ENCODE measurements at places on chromosomes 12 and 14. TPM values are rescaled to one million over a fixed set of nuclear protein-coding genes. Genes with fewer than 3 reads are reported as not detected.

DNA sequence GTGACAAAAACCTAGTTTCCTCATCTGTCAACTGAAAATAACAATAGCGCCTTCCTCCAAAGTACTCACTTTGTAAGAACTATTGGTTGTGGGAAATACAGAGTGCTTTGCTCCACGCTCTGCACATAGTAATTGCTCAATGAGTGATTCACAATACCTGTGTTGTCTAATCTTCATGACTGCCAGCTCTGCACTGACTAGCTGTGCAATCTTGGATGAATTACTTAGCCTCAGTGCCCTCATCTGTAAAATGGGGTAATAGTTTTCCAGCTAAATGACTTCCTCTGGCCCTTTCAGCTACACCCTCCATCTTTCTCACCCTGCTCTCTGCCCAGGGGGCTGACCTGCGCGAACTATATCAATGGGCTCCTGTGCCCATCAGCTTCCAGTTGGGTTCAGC lies 42.8 kb downstream of the RNFT2 start:
- DNase-seq = no peak

Gene ABCC9
- not detected for total RNA-seq

DNA sequence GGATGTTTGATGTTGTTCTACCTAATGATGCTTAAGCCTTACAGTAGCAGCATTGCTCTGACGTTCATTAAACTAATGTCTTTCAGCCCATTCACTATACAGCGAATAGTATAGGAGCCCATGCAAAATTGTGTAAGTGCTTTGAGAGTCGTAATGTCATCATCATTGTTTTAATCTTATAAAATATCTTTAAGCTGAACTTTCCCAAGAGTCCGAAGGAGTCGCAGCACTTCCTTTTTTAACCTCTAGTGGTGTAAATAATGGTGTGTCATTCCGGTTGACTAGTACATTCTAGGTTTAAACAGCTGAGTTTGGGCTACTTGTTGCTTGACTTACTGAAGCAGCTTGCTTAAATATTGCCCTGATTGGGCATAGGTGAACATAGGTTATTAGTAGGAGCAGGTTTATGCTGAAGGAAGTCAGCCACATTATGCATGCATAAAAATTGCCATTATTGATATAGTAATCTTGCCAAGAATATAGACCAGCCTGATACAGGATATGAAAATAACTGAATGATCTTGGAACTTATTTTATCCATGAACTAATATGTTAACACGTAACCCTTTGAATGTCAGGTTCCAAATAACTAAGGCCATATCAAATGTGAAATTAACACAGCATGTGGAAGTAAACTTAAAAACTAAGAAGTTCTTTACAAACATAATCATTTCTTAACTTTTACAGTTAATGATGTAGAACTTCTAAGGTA lies 2.6 kb downstream of the WNK1 start:
- no peak for DNase-seq

DNA sequence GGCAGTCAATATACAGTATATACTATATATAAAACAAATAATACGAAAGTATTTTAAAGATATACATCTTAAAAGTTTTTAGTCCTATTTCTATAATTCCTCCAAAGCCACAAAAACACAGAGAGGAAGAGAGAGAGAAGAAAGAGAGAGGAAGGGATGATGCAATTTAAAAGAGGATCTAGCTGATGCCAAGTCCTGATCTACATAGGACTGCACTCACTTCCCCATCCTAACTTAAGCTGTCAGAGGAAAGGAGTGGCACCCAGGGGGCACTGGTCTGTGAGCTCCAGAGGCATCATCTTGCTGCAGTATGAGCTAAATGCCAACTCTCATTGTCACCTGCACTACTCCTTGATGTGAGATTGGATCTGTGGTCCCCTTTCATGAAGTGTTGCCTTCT lies 95.8 kb downstream of the C12orf42 start:
- DNase-seq = no peak

GRCh38 chr14:45686771-45687170 lies 433.8 kb upstream of the MIS18BP1 start:
- no peak for DNase-seq

- no peak for DNase-seq
Observed at GRCh38 chr12:53870117-53870516, 68.5 kb upstream of the HOXC13 start.

- DNase-seq = no peak
Observed at GRCh38 chr14:80658155-80658554, 283.4 kb downstream of the CEP128 start.
